Activated T-cell treated with anti-CD3 and anti-CD28 coated beads for 4 hours (primary cell): ENCODE measurements at places on chromosomes 6 and 20.

DNA sequence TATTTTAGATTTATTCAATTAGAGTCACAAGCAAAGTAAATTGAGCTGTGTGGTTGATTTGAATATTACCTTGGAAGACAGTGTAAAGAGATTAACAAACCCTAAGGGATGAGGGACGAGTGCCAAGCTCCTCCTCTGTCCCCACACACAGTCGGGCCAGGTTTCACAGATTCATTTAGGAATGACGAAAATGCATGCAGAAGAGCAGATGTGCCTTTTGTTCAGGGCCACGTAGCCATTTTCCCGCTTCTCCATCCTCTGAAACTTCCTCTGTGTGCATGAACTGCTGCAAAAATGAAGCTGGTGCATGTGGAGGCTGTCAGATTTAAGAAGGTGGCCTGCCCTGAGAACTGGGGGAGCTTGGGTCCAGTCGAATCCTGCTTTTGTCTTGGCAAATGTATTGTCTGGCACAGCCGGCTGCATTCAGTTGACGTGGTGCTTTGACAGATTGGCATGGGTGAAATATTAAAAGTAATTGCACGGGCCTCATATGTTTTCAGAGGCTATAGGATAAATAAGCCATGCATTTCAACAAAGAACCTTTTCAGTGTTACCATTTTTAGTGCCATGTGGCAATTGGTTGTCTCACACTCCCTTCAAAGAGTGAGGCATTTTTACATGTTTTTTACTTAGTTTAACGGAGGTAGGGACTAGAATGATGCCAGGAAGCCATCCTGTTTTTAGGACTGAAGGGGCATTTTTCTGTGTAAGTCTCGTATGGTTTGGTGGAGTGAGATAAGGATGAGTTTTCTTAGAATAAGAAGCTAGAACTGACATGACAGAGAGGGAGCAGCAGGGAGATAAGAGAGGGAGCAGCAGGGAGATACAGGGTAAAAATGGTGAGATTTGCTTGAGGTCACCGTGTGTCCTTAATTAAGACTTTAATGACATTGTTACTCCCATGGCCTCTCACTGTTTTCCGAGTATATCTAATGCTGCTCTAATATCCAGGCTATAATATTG lies 361.1 kb downstream of the NRN1 start:
- DNase-seq: no peak

GRCh38 chr20:4987130-4987529 lies 14.2 kb downstream of the SLC23A2 start:
- DNase-seq: no peak

DNA sequence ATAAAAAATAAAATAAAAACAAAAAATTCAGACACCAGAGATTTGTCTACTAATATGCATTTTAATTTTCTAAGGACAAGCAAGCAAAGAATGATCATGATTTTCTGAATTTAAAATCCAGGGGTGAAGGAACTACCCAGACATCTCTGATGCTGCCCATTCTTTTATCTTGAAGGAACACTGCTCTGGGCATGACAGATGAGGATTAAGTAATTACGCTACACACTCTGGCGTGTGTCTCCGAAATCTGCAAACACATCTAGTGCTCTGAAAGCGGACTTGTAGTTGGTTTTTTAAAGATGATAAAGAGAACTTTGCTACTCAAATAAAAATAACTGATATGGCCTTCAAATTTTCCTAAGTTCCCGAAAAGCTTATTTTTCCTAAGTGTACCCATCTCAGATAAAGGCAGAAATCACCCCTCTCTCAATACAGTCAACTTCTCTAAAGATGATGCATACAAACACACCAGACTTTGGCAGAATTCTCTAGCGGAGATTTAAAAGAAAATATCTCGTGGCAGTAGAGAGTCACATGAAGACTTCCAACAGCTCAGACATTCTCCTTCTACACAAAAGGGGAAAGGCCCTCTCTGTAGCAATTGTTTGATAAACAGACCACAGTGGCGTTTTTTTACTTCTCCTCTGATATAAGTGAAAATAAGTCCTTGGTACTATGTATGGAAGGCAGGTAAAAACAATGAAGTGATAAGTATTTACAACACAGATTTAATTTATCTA lies 133.8 kb downstream of the BACH2 start:
- DNase-seq: no peak

- no peak for DNase-seq
These were observed 149.0 kb upstream of the FUT9 start for GRCh38 chr6:95866732-95867131.

GRCh38 chr20:48786951-48787705 lies 40.7 kb downstream of the PREX1 start:
- DNase-seq: no peak

GRCh38 chr6:90645634-90646033 lies 58.8 kb upstream of the MAP3K7 start:
- no peak for DNase-seq

- no peak for DNase-seq
These were observed 10.5 kb upstream of the TBX18 start for GRCh38 chr6:84774985-84775284.

GRCh38 chr6:158813032-158813431 lies 6.1 kb downstream of the EZR start:
- no peak for DNase-seq

DNA sequence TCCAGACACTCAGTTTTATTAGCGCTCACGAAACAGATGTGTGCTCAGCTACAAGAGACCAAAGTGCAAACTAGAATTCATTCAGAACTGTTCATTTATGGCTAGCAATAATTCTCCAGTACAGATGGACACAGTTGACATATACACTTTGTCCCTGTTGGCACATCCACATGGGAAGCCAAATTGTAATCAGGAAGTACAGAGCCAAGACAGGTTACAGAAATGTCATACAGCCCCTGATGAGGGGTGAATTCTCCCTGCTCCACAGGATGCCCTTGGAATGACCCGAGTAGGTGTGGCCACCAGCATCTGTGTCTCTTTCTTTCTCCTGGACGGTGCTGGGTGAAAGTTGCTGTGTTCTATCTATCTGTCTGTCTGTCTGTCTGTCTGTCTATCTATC lies 7.6 kb downstream of the DHX35 start:
- no peak for DNase-seq

- no peak for DNase-seq
These were observed 63.4 kb downstream of the ARID1B start for GRCh38 chr6:156840606-156841005.

GRCh38 chr6:12313306-12313991 lies 23.3 kb downstream of the EDN1 start:
- no peak for DNase-seq

DNA sequence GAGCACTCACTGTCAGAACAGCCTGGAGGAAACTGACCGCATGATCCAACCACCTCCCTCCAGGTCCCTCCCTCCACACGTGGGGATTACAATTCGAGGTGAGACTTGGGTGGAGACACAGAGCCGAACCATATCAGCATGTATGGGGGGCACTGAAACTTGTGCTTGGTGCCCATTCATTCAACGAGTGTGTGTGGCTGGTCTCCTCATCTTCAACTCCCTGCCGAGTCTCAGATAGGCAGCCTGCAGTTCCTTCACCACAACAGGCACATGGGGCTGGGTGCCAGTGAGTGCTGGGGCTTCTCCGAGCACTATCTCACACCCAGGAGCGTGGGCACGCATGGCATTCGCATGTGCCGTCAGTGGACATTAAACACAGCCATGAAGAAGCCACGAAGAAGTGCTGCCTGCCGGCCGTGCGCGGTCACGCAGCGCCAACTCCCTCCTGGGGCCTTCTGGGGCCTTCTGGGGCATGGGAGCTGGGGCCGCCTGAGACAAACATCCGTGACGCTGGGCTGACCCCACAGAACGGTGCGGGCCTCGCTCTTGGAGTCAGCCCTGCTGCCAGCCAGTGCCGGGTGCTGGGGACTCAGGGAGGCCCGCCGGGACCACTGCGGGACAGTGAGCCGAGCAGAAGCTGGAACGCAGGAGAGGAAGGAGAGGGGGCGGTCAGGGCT lies 714 bp upstream of the RTEL1 start:
- no peak for DNase-seq

- DNase-seq: no peak
These were observed 242.4 kb downstream of the ALDH8A1 start for GRCh38 chr6:134707342-134708031.

- DNase-seq: no peak
These were observed 29.9 kb upstream of the TSPYL1 start for GRCh38 chr6:116309657-116310056.

DNA sequence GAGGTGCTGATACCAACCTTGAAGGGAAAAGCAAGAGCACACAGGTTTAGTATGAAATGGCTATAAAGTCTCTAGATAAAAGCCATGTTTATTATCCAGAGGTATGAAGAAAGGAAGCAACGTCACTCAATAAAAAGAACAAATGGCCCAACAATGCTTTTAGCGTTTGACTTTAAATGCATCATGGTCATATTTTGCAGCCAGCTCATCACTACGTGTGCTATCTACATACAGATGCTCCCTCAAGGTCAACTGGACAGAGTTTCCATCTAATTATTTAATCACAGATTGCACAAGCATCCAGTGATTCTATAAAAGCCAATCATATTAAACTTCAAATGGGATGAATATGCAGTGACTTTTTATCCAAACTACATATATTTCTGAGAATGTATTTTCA lies 127.6 kb upstream of the SYNDIG1 start:
- no peak for DNase-seq

GRCh38 chr20:5156675-5157448 lies 30.1 kb downstream of the CDS2 start:
- DNase-seq: no peak

- peak; percentile 24 for DNase-seq
These were observed 57.7 kb downstream of the PPP1R16B start for GRCh38 chr20:38863024-38863851.

DNA sequence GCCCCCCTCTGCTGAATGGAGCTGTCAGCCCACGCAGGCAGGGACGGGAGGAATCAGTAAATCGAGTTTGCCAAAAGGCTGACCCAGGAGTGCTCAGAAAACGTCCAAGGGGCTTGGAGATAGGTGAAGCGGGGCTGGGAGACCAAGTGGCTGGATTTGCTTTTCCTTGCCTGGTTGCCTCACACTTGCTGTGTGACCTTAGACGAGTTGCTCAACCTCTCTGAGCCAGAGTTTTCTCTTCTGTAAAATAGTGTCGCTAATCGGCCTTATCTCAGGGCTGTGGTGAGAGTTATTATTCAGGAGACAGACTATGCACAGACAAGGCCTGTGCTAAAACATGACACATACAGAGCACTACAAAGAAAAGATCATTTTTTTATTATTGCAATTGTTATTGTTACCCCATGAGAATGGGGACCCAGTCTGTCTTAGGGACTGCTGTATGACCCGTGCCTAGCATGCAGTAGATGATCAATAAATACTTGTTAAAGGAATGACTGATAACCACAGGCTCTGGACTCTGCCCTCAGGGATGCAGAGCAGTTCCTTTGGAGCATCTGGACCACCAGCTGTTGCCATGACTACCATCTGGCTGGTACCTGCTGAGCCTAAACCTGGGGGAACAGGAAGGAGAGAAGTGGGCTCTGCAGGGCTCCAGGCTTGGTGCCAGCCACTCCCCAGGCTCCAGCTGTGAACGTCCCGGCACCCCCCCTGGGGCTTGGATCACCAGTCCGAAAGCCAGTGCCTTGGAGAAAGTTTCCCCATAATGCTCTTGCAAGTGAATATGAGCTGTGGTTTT lies 901 bp downstream of the KCNK15 start:
- no peak for DNase-seq
